ENCODE measurements at places on chromosomes 7 and 10.

DNA sequence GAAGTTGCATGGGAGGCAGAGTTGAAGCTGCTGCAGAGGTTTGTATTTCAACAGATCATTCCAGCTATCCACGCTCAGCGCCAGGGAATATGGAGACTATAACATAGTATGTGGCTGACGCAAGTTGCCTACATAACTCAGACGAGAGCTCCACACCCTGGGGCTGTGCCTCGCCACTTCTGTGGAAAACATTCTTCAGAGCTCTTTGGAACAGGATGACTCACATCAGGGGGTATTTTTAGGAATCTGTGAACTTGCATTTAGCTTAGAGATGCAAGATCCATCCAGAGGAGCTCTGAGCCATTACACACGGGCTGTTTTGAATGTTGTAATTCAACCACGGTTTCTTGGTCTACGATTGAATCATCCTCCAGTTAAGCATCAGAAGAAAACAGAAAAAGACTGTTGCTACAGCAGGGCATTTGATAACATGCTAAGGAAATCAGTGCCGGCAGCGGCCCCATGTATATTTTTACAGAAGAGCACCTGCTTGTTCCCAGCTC, 481.5 kb upstream of the AKR1E2 start:
- DNase-seq, result no peak

GRCh38 chr10:32929634-32930033, 28.4 kb downstream of the ITGB1 start:
- no peak for DNase-seq

DNA sequence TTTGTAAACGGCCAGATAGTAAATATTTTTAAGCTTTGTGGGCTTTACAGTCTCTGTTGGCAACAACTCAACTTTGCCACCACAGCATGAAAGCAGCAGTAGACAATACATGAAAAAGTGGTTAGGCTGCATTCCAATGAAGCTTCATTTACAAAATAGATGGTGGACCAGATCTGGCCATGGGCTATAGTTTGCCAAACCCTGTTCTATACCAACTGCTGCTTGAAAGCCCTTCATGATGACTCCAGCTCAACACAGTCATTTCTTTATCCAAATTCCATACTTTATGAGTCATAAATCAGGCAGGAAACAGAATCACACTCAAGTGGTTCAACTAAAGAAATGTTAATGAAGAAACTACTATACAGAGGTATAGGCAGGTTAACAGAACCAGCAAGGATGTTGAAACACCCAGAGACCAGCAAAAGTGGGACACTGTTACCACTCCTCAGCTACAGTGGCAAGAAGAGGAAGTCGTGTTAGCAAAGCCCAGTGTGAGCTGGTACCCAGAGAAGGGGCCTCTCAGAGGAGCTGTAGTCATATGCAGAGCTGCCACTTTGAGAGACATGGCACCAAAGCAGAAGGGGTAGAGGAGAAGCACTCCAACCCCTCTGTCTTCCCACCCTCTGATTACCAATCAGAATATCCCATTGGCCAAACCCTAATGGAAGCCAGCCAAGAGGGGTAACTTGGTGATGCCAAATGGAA, 72.5 kb downstream of the PRLHR start:
- no peak for DNase-seq

DNA sequence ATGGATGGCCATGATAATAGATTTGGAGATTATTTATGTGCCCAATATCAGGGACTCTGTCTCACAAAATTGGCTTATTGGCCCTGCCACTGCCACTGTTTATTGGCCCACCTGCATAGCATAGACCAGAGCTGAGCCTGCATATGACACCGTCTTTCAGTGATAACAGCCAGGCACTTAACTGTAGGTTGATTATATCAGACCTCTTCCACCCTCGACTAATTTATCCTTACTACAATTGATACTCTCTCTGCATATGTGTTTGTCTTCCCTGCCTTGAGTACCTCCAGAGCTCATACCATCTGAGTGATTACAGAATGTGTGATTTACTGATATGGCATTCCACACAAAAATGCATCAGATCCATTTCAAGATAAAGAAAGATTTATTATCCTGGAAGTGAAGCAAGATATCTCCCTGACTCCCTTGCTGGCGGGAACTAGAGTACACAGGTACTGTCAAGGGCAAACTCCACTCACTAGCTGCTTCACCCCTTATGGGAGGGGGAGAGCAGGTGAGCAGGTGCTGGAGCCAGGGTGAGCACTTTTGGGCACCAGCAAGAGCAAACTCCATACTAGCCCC, 13.1 kb upstream of the SAMD9L start:
- no peak for DNase-seq

DNA sequence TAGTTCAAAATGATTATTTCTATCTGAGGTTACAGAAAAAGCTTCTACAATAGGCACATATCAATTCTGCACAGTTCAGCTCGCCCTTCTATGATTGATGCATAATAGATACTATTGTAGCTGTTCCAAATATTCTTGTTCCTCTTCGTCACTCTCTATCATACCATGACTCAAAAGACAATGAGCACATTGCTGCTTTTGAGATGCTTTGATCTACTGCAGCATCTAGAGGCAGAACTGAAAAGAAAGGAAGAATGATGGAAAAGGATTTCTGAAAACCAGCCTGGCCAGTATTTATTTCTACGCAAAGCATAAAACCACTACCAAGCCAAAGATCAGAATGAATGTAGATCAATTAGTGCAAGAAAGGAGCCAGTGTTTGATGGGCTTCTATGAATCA, 59.3 kb upstream of the PLXDC2 start:
- no peak for DNase-seq

- DNase-seq, result no peak
These were observed 71.7 kb downstream of the RAMP3 start for GRCh38 chr7:45229156-45229920.

DNA sequence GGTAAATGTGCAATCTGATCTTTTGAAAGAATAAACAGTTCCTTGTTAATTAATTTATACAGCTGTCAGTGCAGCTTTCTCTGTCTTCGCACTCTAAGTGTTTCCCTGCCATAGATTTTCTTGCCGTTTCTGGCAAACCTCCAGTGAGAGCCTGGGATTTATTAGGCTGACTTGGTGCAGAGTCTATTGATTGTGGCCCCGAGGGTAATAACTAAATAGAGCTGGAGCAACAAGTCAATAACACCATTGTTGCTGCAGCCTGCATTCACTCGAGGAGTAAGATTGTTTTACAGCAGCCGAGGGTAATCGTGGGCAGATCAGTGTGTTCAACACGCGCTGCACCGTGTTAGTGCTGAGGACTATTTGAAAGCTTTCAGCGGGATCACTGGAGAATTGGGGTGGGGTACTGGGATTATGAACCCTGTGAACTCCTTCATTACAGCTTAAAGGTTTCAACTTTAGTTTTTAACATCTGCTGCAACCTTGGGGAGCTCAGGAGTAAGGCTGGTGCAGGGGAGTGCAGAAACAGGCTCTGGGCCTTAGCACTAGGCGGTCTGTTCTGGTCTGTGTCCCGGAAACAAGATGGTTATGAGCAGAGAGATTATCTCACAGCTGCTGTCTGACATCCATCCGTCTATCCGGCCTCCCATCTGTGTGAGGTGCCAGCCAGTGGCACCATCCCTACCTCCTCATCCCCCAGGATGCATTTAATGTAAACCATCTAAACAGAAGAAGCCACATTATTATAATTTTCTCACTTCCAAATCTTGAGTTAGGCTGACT, 174.0 kb upstream of the TCF7L2 start:
- no peak for DNase-seq

DNA sequence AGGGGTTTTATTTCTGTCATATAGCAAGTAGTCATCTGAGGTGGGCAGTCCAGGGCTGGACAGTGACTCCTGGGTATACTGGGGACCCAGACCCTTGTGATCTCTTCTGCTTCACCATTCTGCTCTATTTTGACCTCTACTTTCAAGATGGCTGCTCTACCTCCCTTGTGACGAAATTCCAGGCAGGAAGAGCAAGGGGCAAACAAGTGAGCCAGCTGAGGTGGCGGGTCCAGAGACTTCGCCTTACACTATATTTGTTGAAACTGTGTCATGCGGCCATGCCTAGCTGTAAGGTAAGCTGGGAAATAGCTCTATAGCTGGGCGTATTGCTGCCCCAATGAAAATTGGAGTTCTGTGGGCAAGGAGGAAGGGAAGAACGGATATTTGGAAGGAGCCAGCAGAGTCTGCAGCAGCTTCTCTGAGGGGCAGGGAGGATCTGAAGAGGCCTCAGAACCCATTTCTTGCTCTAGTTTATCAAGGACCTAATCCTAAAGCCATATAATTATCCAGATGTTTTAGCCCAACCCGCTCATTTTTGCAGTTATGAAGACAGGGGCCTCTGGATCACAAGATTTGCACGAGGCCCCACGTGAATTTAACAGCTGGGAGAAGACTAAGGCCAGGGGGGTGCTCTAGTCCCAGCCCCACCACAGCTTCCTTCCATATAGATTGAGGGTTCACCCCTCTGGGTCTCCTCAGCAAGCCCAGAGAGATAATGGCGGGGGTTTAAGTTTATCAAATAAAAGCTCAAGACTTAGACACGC, 7.7 kb upstream of the CPA1 start:
- no peak for DNase-seq

DNA sequence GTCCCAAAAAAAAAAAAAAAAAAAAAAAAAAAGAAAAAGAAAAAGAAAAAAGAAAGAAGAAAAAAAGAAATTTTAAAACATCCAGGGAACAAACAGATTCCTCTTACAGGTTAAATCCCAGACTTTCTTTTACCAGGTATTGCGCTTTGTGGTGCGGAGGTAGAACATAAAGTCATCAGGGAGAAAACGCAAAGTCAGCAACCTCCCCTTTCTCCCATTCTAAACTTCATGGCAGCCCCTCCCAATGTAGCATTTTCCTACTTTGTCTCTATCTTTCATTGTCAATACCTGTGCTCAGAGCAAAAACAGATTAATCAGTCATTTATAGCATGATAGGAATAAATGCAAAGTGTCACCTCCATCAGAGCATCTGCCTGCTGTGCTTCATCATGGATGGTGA, 299.7 kb downstream of the SFMBT2 start:
- no peak for DNase-seq

DNA sequence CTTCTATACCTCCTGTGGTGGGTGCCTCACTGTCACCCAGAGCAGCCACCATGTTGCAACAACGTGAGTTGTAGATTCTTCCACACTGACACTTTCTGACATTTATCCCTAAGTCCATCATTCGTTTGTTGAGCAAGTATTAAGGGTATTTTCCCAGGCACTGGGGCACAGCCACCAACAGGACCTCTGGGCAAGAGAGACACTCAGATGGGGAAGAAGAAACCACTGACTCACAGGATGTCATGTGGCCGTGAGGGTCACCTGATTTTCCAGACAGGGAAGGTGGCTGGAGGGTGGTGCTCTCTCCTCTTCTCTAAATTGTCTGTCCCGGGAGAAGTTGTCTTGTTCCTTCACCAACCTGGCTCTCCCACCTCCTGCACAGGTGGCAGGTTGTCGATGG, 51.7 kb upstream of the PPIF start:
- no peak for DNase-seq

DNA sequence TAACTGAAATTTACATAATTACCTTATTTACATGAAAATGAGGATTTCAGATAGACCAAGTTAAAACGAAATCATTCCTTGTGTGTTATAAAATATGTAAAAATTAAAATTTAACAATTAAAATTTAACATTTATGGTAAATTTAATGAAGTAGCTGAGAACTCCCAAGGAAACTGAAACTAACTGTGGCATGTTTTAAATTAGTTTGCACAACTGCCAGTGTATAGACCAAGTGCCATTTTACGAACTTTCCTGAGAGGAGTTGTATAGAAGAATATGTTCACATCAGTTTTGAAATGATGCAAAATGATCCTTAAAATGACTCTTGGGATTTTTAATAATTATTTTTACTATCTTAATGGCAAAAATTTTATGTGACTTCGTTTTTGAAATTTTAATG, 23.6 kb downstream of the PDLIM1 start:
- DNase-seq, result no peak

DNA sequence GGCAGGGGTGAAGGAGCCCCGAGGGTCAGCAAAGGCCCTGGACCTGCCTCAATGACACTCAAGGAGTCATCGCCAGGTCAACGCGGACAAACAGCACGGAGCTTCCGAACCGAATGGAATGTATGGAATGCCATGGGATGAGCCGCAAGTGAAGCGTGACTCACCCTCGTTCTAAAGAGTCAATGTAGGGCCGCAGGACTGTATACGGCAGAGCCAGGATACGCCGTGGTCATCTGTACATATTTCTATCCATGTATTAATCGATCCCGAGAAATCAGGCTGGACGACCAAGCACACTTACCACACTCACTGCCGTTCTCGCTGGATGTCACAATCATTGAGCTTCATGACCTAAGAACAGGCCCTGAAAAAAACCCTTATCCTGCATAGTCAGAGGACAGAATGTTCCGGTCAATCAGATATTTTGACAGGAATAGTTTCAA, 4.3 kb downstream of the SNX8 start:
- no peak for DNase-seq

GRCh38 chr10:88733215-88733614, 26.6 kb upstream of the LIPN start:
- DNase-seq, result no peak

DNA sequence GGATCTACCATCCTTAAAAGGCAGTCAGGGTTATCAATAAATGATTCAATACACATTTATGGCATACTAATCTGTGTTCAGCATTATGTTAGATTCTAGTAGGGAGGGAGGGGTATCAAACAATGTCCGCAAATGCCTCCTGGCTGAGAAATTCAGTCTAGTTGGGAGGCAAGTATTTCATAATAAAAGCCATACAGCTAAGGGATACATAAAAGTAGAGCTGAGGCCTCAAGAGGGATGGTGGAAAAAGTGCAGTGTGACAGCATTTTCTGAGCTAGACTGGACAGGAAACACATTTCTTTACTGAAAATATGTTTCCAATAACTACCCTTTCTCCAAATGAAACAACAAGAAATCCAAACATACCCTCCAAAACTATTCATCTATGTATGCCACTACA, 152.8 kb upstream of the LRRN3 start:
- no peak for DNase-seq

DNA sequence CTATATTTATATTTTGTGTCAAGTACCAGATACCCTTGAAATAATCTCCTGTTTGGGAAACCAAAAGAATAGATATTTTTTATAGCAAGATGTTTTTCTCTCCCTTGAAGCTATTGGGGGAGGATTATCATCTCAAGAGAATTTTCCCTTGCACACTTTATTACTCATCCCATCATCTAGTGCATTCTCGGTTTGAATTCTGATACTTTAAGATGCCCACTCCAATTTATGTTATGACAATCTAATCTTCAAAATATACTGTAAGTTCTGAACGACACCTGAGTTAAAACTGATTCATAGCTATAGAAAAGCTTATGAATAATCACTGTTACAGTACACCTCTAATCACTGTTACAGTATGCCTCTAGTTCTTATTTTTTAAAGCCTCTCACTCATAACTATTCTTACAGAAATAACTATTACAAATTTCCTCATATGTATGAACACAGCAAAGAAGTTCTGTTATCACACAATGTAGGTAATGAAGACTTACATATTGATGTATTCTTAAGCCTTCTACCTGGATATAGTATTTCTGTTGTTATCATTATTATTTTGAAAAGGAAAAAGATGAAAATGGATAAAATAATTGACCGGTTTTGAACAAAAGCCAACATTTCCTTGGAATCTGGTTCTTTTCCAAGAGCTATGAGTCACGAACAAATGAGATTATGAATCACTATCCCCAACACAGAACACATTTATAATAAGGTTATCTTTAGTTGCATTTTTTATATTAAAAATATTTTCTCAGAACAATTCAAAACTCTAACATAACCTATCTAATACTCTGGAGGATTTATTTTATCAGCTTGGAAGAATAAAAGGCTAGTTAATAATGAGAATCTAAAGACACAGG, 72.3 kb upstream of the FAM13C start:
- no peak for DNase-seq

- no peak for DNase-seq
These were observed 40.8 kb downstream of the FAM53B start for GRCh38 chr10:124703372-124703771.

Data from hypothalamus (tissue), 51 donors.